Stimulated activated CD4-positive, alpha-beta T cell treated with anti-CD3 and anti-CD28 coated beads, Interleukin-2, amount 100 ng/mL, for 24 hours (primary cell): ENCODE measurements at places on chromosomes 6 and 20.

DNA sequence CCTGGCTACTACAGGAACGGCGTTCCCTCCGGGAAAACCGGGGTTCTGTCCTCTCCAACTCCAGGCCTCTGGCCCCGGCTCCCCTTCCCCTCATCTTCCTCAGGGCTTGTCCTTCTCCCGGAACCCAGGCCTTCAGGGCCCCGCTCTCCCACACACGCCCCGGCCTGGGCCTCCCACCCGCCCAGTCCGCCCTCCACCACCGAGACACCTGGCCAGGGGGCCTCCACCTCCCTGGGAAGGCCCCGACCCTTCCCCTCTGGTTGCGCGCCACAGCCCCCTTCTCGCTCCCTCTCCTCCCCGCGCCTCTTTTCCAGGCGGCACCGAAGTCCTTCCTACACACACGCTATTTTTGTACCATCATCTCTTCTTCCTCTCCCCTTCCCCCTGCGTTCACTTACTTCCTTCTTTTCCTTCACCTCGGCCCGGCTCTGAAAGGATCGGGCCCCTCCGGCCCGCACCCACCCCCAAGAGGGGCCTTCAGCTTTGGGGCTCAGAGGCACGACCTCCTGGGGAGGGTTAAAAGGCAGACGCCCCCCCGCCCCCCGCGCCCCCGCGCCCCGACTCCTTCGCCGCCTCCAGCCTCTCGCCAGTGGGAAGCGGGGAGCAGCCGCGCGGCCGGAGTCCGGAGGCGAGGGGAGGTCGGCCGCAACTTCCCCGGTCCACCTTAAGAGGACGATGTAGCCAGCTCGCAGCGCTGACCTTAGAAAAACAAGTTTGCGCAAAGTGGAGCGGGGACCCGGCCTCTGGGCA, 1.3 kb upstream of the SIRPA start:
- DNase-seq: no peak

GRCh38 chr6:160263196-160263939, 4.7 kb upstream of the SLC22A2 start:
- no peak for DNase-seq

DNA sequence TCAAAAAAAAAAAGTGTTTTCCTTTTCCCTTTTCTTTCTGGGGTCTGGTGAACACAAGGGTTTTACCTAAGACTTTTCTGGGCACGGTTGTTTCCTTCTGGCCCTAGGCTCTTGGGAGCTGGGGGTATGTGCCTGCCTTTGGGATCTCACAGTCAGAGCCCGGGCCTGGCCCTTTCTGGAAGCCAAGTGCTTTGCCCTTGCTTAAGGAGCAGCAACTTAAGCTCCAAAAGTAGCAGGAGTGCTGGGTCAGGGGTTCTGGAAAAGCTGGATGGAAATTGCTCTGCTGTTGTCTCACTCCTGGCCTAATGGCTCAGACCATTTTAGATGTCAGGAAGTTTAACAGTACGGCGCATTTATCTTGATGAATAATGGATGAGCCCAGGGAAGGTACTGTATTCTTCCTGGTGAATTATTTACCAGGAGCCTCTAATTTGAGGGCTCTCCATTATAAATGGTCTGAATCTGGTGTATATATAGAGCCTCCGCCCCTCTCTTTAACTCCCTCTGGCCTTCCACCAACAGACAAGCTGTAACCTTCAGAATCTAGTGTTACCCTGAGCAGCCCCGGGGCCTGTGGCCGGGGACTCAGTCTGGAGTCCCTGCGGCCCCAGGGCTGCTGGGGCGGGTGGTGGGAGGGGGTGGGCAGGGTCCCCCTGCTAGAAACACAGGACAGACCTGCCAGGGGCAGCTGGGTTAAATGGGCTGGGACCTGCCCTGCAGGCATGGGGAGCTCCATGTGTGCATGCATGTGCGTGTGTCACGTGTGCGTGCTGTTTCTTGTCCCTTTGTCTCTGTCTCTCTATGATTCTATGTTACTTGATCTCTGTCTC, 37.5 kb downstream of the PTK7 start:
- no peak for DNase-seq

DNA sequence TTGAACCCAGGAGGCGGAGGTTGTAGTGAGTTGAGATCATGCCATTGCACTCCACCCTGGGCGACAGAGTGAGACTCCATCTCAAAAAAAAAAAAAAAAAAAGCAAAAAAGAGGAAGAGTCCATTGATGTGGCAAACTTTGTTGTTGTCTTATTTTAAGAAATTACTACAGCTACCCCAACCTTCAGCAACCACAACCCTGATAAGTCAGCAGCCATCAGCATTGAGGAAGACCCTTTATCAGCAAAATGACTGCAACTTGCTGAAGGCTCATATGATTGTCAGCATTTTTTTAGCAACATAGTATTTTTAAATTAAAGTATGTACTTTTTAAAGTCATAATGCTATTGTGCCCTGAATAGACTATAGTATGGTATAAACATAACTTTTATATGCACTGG, 48.8 kb downstream of the ZFP64 start:
- no peak for DNase-seq

GRCh38 chr6:43795421-43795820, 25.4 kb downstream of the VEGFA start:
- DNase-seq: no peak

- no peak for DNase-seq
Measured at GRCh38 chr20:19971116-19971515, 46.0 kb upstream of the NAA20 start.

- no peak for DNase-seq
Measured at GRCh38 chr6:88115307-88115706, 50.8 kb downstream of the CNR1 start.

- DNase-seq: no peak
Measured at GRCh38 chr6:94376876-94377275, 957.5 kb upstream of the EPHA7 start.

DNA sequence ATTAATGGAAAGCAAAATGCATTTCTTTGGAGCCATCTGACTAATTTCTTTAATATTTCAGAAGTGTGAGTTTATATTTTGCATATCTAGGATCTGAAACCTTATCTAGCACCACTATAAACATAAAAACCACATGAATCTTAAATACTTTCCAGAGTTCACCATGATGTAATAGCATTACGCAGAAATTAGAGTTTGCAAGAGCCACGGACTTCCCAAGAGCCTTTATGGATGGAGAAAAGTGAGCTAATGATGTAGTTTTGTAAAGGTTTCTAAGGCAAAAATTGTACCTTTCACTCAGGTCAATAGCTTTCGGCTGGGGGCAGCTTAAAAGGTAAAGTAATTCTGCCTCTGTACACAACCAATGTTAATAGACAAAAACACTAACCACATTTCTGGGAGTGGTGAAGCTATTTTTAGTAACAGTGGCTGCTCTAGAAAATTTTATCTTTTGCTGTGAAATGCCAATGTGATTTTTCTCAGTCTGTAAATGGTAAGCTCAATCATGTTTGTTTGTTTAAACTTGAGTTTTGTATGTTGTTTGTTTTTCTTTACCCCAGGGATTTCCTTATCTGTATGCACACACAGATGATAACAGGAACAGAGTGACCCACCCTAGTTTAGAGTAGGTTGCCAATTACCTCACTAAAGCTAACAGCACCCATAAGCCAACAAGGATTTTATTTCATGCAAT, 80.5 kb downstream of the FILIP1 start:
- DNase-seq: no peak
